ENCODE measurements at places on chromosomes 1 and 21.

- no peak for DNase-seq
Observed at GRCh38 chr1:226919995-226920394, 20.1 kb upstream of the COQ8A start.

- no peak for DNase-seq
Observed at GRCh38 chr1:25094995-25095394, 137.3 kb downstream of the SYF2 start.

DNA sequence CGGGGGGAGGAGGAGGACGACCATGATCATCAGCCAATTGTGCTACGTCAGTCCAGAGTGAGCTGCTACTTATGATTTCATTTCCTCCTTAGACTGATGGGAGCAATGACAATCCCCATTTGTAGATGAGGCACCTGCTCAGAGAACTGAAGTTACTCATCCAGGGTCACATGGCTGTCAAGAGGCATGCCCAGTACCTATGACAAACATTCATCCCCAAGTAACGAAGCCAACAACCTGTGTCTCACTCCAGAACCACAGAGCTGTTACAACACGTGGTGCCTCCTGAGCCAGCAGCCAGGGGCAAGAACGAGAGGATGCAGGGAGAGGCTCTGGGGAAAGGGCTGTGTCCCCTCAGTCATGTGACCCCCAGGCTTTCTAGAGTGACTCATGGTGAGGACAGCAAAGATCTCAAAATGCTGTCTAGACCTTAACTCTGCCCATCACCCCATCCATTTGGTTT lies 93.6 kb downstream of the SIM2 start:
- no peak for DNase-seq

DNA sequence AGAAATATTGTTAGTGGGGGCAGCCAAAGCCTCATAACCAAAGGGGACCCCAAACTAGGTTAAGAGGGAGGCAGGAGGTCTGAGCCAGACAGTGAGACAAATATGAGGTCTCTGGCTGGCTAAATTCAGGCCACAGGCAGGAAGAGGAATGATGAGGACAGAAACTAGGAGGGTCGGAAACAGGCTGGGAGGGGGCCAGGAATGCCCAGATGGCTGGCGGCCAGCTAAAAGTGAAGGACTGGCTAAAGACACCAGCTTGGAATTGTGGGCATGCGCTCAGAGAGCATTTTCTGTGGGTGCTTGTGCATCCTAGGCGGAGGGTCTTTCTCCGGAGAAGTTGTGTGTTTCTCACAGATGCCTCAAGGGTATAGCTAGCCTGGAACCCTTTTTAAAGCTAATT lies 77.0 kb downstream of the PGM1 start:
- DNase-seq, result no peak

- DNase-seq, result no peak
Observed at GRCh38 chr1:248140846-248141245, 4.1 kb upstream of the OR2M5 start.

GRCh38 chr1:58573705-58574591 lies 3.1 kb downstream of the TACSTD2 start:
- peak; percentile 13 for DNase-seq

DNA sequence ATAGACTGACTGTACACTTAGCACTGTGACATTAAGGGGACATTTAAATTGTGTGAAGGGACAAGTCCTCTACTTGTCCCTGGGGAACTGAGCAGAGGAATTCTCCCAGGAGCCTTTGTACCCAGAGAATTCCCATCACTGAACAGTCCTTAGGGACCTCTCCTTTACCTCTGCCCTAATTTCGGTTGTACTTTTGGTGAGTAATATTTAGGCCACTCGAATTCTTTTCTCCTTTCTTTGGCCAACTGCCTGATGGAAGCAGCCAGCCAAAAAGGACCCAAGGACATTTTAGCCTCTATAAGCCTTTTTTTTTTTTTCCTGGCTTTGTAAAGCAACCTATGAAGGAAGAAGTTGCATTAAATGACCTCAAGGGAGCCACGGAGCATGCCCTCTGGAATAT lies 71.5 kb downstream of the NR5A2 start:
- DNase-seq, result no peak

DNA sequence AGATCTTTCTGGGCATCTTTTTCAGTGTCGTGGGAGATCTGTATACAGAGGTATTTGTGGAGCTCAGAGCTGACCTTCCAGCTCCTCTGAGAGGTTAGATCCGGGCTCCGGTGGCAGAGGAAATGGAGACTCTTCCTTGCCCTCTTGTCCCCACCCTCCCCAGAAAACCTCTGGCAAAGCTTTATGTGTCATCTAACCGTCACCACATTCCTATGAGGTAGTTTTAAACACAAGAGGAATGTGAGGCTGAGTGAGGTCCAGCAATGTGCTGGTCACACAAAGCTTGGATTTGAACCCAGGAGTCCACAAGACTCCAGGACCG lies 1.2 kb downstream of the CD160 start:
- no peak for DNase-seq

GRCh38 chr1:232932486-232933425 lies 17.7 kb upstream of the NTPCR start:
- no peak for DNase-seq

DNA sequence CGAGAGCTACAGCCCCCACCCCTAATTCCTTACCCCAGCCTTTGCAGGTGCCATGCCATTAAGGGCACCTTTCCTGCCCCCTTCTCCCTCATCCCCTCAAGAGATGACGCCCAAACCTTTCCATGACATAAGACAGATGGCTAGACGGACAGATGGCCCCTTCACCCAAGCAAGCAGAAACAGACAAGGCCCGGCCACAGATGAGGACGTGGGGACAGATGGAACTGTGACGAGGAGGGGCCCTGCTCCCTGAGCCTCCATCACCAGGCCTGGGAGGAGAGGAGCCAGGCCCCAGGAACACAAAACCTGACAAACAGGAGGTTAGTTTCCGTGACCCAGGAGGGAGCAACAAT lies 24.7 kb upstream of the PEF1 start:
- DNase-seq, result no peak

- no peak for DNase-seq
Observed at GRCh38 chr1:101247404-101248287, 10.8 kb downstream of the S1PR1 start.

GRCh38 chr1:205748403-205749233 lies 1.4 kb downstream of the NUCKS1 start:
- no peak for DNase-seq

DNA sequence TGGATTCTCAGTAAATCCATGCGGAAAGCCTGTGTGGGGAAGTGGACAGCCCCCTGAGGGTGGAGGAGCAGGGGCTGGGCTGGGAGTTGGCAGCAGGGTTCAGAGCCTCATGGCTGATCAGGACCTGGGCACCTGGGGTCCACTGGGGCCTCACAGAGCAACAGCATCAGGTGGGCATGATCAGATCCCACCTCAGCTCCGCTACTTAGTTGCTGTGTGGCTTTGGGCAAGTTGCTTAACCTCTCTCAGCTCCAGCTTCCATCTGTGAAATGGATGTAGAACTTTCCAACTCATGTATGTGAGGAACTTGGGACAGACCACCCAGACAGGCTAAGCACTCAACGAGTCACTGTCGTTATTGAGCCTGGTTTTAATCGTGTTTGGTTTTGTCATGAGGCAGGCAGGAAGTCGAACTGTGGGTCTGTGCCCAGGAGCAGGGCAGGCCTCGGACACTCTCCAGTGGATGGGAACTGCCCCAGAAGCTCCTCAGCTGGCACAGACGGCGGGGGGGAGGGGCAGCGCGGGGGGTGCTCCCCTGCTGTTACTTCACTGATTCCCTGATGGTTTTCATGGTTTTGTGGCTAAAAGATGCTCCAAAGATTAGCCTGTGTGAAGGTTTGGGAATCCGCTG lies 155.8 kb upstream of the TMEM51 start:
- no peak for DNase-seq

DNA sequence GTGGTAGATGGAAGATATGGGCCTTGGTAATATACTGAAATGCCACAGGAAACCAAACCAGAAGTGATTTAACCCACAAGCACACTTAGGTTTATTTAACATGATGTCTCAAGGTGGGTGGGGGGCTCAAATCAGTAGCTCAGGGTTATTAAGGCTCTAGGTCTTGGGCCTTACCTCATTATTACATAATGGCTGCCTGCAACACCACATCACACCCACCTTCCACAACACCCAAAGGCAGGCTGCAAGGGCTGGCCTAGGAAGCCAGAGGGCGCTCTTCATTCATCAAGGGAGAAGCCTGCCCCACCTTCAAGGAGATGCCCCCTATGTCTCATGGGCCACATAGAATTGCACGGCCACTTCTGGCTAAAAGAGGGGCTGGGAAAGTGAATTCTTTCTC lies 6.0 kb downstream of the TFF1 start:
- peak; percentile 15 for DNase-seq

DNA sequence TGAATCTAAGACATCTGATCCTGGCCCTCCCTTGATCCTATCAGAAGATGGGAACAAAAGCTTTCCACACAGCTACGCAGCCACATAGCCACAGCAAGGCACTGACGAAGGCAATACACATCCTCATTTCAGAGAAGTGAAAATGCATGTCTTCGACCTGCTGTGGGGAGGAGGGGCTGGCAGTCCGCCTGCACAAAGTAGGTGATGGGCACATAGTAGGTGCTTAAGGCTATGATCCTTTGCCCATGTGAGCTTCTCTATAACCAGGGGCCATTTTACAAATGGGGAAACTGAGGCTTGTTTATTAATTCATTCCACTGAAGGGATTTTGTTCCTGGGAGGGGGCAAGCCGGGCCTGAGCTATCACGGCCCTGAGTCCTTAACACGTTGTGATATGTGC lies 94.2 kb downstream of the PAX7 start:
- DNase-seq, result no peak

DNA sequence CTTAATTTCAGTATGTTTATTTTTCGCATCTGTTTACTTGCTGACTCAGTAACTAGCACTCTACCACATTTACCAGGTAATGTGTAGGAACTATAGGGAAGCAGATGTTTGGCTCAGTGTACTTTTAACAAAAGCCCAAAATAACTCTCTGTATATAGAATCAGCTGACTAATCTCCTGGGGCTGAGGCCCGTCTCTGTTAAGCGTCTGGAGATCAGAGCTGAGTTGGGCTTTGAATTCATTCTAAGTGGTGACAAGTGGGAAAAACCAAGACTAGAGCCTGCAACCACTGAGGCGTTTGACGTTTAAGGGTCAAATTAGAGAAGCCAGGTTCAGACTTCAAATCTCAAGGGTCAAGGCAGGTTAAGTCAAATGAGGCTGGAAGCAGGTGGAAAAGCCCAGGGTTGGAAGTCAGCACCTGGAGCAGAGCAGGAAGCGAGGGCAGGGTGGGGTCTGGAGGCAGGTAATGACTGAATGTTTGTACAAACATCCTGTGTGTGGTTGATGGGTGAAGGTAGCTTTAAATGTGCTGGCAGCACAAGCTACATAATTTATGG lies 56.8 kb upstream of the LYST start:
- peak; percentile 49 for DNase-seq

DNA sequence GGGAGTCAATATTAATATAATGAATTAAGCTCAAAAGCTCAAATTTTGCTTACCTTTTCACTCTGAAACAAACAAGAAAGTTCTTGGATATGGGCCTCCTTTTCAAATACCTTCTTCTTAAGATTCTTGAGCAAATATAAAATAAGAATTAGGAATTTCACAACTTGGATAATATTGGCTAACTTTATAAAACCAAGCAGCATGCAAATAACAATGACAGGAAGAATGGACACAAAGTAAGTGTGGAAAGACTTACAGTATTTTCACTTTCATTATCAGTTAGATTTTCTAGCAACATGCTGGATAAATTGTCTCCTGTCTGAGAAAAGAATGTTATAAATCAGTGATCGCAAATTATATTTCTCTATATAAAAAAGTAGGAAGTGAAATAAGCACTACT lies 13.2 kb downstream of the ODF2L start:
- DNase-seq, result no peak

- DNase-seq, result no peak
Observed at GRCh38 chr1:156690675-156691036, 13.4 kb upstream of the NES start.

DNA sequence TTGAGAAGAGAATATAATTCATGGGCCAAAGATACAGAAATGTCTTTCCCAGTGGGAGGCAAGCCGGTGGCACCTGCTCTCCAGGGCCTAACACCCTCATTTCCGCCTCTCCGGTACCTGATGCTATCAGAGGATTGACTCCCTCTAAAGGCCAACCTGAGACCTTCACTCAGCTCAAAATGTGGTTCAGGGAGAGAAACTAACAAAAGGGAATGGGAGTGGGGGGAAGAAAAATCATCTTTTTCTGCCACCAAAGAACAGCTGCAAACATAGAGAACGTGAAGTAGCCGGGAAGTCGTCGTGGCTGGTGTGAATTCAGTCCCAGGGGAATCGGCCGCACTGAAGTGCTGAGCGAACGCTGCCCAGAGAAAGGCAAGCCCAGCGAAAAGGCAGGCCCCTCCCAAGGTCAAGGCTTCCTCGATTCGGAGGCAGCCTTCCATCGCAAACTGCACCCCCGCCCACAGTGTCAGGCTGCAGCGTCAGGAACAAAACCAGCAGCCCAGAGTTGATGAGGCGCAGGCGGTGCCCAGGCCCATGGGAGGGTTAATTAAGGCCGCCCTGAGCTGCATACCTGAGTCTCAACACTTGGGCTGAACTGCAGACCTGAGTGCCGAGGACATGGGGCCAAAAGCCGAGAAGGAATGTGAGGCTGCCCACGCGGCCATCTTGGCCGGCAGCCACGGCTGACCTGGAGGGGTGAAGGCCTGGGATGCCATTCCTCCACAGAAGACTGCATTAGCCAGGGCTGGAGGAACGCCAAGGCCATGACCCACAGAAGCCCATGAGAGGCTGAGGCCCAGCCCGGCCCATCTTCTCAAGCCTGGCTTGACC lies 160.2 kb downstream of the PSMG1 start:
- DNase-seq, result no peak

DNA sequence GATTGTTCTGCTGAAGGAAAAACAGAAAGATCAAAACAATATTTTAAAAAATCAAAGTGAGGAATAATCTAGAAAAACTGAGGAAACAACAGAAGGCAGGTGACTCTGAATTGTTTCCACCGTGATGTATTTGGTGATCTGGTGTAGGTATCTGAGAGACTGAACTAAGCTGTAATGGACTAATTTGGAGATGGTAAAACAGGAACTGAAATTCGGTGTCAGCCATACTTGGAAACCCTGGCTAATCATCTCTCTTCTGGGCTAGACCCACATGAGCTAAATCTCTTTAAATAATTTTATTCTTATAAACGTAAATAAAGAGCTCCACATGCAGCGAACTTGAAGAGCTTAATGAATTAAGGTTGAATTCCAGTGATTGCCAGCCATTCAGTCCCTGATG lies 1226.1 kb downstream of the NCAM2 start:
- no peak for DNase-seq

DNA sequence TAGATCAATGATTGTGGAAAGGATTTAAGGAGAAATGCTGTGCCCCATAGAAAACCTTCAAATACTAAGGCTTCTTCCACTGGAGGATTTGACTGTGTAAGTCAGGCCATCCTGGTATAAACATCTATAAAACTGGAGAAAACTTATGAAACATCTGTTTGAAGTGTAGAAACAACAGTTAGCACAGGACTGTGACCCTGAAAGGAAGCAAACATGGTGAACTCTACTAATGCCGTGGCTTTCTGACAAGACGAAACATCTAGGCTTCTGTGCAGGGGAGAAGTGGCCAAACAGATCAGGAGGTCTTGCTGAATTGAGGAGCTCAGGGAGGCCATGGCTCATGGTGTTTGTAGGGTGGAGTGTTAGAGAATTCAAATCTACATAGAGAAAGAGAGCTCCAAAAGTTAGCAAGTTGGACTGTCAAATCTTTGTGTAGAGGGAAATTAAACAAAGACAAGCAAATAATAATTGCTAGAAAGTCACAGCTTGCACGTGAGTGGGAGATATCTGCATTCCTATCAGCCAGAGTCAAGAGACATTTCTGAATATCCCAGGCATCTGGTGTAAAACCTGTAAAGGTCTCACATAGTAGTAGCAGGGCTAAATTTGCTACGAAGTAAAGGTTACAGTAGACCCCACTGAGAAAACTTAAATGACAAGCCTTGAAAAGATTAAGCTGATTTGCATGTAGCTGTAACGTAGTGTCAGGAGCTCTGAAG lies 566.8 kb upstream of the B3GALT2 start:
- DNase-seq, result no peak

Data from CD4-positive, alpha-beta T cell treated with Interleukin-17A for 4 hours (primary cell).